Adrenal gland (tissue), 19 donors: ENCODE measurements at places on chromosomes 3 and 15. TPM values are rescaled to one million over a fixed set of nuclear protein-coding genes. Genes with fewer than 3 reads are reported as not detected.

- no peak for DNase-seq
These were observed 175.7 kb downstream of the TMEM108 start for GRCh38 chr3:133213937-133214336.

DNA sequence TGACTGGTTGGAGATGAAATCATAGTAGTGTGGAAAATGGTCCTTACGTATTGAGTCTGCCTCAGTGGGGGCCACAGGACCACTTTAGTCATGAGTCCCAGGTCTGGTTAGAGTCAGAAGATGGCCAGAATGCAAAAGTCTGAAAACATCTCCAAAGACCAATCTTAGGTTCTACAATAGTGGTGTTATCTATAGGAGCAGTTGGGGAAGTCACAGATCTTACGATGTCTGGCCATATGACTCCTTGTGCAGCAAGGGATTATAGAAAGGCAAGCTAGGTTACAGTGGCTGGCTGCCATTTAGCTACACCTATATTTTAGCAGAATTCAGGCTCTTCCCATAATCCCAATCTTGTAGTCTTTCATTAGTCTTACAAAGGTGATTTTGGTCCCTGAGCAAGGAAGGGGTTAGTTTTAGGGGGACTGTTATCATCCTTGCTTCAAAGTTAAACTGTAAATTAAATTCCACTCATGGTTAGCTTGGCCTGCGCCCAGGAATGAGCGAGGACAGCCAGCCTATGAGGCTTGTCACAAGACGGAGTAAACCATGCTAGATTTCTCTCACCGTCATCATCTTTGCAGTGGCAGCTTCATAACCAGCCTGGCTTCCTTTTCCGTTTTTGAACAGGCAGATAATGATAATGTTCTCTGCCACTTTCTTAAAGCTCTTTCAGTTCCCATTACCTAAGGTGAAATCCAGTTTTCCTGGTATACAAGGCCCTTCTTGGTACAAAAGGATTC lies 134.1 kb downstream of the VPS8 start:
- no peak for DNase-seq

DNA sequence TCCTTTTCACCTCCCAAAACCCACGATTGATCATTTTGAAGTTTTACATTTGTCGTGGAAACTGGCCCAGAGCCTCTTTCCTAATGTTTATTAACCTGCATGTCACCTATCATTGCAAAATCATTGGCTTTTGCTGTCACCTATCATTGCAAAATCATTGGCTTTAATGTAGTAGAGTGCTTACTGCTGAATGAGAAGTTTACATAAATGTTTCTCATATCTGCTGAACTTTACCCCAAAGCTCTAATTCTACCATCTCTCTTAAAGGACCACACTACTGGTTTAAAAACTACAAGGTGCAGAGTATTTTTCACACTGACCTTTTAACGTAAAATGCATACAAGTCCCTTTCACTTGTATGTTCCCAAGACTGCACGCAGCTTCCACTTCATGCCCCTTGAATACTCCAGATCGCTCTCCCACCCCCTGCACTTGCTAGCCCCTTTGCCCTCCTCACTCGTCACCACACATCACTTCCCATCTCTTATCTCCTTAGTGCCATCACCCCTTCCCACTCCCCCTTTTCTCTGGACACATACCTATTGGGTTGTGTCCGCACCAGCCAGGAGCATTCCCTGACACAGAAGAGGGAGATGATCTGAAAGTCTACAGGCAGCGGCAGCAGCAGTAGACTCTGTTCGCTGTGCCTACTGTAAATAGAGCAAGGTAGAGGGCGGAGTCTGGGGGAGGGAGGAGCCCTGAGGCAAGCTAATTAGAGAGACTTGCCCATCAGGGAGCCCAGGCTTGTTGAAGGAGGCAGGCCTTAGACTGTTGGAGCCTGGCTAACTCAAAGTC lies 30.2 kb upstream of the ATOSA start:
- no peak for DNase-seq

GRCh38 chr3:19173945-19174344 lies 25.6 kb downstream of the KCNH8 start:
- no peak for DNase-seq

GRCh38 chr3:130659911-130660310 lies 86.7 kb downstream of the PIK3R4 start:
- no peak for DNase-seq

DNA sequence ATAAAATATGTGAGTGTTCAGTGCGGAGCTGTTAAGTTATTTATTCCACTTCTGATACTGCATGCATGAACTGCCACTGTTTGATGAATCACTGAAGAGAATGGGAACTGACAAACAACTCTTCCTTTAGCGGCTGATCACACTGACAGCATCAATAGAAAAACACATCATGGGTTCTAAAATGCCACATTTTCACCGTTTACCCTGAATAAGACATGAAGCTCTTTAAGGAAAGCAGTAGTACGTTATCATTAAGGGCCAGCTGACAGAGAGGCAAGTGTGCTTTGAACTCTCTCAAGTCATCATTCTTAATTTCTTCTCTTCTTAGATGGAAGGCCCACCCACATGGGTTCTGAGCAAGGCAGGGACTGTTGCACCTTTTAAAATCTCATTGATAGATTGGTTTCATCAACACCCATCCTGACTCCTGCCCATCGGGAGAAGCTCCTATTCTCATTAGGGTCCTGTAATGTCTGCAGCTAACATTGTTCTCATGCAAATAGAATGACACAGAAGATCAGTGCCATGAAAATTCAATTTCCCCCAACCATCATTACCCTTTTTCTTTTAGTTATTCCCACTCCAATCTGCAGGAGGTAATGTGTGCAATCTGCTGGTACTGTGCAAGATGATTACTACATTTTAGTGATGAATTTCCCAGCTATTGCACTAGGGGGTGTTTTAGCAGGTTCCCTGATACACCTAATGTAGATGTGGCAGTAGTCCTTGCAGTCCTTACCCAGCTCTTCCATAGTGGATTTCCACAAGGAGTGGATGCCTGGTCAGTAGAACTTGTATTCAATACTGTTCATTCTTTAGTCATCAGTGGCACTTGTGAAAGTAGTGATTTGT lies 119.1 kb downstream of the ROBO2 start:
- no peak for DNase-seq

DNA sequence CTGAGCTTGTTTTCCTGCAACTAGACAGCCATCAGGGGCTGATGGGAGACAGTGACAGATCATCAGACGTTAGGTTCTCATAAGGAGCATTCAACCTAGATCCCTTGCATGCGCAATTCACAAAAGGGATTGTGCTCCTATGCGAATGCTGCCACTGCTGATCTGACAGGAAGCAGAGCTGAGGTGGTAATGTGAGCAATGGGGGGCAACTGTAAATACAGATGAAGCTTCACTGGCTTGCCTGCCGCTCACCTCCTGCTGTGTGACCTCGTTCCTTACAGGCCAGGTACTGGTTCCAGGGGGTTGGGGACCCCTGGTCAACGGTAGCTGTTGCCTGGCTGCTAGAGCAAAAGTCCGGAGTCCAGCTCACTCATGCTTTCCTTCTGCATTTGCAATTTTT lies 26.4 kb upstream of the KCNAB1 start:
- no peak for DNase-seq

SLMAP gene
- 68.6 TPM for polyA plus RNA-seq

GRCh38 chr15:31489281-31489680 lies 162.6 kb downstream of the KLF13 start:
- no peak for DNase-seq

DNA sequence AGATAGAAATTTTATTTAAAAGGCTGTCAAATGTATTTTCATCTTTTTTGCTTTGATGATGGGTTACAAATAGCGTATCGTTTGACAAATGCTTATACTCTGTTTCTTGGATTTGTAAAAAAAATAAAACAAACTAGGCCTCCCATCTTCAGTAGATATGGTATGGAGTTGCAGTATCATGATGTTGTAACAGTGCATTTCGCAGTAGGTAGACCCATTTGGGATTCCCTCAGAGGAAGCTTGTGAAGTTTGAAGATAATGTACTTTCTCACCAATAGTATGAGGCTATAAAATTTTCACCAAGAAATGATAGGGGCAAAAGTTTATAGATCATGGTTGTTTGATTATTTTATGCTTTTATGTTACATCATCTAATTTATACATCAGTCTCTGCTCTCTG lies 10.8 kb downstream of the MBNL1 start:
- DNase-seq, result no peak

DNA sequence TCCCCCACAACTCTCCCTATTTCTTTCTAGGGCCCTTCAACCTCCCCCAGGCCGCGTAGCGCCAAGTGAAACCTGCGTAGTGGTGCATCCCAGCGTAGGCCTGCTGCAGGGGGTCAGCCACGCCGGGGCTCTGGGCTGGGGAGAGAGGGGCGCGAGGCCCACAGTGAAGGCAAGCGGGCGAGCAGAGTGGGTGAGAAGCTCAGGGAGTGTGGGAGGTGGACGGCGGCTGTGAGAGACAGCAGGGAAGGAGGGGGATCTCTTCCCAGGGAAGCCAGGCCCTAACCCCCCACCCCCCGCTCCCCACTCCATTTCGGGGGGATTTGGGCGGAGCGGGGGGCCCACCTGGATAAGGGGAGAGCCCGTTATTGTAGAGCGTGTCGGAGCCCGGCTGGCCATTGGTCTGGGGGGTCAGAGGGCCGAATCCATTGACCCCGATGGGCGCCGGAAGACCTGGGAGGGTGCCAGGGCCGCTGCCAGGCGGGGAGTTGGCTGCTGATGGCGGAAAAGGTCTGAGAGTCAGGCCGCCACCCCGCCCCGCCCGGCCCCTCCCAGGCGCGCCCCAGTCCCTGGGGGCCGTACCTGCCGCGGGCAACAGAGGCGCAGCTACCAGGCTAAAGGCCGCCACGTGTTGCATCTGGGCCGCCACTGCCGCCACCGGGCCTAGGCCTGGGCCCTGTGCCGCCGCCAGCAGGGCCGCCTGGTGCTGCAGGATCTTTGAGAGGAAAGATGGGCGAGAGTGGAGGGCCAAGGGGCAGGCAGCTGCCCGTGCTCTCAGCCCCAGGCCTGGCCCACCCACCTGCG lies 16.6 kb upstream of the PARP6 start:
- DNase-seq, result no peak

DNA sequence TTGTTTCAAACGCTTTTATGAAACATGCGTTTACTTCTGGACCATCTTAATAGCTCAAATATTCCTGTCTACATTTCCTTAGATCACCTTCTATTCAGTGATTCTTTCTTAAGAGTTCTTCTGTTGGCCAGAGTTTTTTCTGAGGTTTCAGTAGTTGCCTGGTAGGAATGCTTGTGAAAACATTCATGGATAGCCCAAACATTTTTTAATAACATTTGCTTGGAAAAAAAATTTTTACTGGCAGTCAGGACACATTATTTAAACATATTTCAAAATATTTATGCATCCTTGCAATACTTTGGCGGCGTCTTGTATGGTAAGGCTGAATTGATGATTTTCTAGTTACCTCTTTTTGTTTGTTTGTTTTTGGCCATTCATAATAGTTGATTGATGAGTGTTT lies 47.4 kb upstream of the ZBTB20 start:
- no peak for DNase-seq

GRCh38 chr3:33115024-33115768 lies 1.4 kb downstream of the CRTAP start:
- DNase-seq, result peak; percentile 96

GRCh38 chr3:46701181-46701939 lies at the start of gene TMIE:
Gene TMIE (plus strand): TSS chr3:46701392. CDS start chr3:46701488, 96 bp downstream.
- DNase-seq, result no peak

GRCh38 chr3:188059351-188059750 lies 94.6 kb upstream of the LPP start:
- no peak for DNase-seq
